ENCODE measurements at places on chromosomes 1 and 21. TPM values are rescaled to one million over a fixed set of nuclear protein-coding genes. Genes with fewer than 3 reads are reported as not detected.

SLC6A9 gene
- polyA plus RNA-seq, result 6.8 TPM

PPIE gene
- 69.6 TPM for polyA plus RNA-seq

TCP10L gene
- 2.0 TPM for polyA plus RNA-seq

DNAJC28 gene
- polyA plus RNA-seq, result 7.3 TPM

PADI3 gene
- 0.22 TPM for polyA plus RNA-seq

CLDN17 gene
- not detected for polyA plus RNA-seq

GBP6 gene
- polyA plus RNA-seq, result not detected

FAM72D gene
- 2.6 TPM for polyA plus RNA-seq

HTR1D gene
- polyA plus RNA-seq, result 0.21 TPM

KRTAP6-2 gene
- polyA plus RNA-seq, result not detected

CCDC17 gene
- 0.85 TPM for polyA plus RNA-seq

DNA sequence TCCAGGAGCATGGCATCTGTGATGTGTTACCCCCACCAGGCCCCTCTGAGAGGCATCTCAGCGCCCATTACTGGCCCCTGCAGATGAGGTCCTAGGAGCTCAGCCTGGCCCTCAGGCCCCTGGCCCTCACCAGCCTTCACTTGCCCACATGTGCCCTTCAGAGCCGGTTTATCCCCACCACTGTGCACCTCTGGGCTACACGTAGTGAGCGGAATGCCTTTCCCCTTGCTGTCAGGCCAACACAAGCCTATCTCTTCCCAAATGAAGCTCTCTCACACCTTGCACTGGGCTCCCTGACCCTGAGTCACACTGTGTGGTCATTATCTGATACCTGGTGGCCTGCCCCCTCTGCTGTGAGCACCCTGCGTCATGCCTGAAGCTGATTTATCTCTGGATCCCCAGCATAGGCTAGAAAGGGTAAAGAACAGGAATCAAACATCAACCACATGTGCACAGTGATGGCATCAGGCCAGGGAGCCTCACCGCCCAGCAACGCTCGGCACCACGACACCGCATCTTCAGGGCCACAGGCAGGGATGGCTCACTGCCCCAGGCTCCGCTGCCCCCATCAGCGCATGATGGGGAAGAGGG lies 49.1 kb downstream of the GLIS1 start:
- DNase-seq, result no peak

DNA sequence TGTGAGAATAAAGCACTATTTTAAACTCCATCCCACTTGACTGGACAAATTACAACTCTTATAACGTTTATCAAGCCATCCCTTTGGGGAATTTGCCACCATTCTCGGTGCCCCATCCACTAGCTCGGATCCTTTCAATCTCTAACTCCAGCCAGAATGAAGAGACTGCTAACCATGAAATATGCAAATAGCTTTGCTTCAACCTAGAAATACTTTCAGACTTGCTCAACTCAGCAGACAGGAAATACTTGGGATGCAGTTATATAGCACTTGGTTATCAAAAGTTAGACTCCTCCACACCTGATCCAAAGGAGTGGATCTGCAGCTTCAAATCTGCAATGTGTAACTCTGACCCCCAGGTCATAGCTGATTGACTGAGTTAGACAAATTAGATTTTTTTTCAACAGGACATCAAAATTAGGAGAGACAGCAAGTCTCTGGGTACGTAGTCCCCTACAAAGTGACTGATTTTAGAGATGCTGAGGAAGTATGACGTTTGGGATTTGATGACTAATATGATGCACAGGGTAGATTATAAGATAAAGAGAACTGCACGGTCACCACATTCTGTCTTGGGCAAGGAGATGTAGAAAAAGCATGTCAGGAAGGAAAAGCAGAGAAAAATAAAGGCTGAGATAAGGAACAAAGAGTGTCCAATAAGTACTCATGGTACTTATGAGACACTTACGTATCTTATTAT lies 496.0 kb downstream of the AGBL4 start:
- no peak for DNase-seq

- DNase-seq, result no peak
Observed at GRCh38 chr21:46454142-46454541, 4.5 kb upstream of the DIP2A start.

DNA sequence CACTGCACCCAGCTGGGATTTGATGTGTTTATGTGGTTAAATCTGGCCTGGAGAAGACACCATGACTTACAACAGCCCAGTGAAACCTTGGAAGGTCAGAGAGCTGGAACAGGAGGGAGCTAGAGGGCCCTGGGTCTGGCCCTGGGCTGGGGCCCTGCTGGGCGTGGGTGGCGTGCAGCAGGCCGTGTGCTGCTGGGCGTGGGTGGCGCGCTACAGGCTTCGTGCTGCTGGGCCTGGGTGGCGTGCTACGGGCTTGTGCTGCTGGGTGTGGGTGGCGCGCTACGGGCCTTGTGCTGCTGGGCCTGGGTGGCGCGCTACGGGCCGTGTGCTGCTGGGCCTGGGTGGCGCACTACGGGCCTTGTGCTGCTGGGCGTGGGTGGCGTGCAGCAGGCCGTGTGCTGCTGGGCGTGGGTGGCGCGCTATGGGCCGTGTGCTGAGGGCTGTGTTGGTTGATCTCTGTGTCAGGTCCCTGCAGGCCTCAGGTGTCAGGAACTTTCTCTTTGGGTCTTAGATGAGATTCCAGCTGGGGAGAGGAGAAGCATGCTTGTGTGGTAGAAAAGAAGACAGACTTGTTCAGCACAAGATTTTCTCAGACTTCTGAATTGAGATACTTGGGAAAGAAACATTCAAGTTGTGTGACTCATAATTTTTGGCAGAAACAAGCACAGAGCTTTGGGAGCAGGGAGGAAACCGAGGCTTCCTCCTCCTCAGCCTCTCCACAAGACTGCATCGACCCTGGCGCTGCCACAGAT lies 66.0 kb downstream of the COL18A1 start:
- no peak for DNase-seq

DNA sequence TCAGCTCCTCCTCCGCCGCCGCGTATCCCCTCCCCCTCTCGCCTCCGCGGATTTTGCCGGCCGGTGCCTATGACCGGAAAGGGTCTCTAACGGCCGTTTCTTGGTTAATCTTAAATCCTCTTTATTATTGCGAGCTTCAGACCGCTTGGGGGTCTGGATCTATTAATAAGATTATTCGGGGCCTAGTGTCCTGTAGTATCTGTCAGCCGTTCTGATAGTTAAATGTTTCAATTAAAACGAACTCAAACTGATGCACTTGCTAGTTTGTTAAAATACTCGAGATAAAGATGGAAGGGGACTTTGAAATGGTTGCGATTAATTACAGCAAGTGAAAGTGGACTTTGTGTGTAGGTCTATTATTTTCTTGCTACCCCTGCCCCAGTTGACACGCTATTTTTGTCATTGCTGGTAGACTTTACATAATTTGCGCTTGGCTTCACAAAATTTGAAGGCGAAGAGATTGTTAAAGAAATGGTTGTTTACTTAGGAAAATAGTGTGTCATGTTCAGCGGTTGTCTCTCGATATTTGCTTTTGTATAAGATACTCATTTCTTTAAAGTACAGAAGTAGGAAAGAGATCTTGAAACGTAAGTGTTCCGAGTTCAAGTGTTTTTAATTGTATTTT lies 779 bp downstream of the SON start:
- DNase-seq, result peak; percentile 49

DNA sequence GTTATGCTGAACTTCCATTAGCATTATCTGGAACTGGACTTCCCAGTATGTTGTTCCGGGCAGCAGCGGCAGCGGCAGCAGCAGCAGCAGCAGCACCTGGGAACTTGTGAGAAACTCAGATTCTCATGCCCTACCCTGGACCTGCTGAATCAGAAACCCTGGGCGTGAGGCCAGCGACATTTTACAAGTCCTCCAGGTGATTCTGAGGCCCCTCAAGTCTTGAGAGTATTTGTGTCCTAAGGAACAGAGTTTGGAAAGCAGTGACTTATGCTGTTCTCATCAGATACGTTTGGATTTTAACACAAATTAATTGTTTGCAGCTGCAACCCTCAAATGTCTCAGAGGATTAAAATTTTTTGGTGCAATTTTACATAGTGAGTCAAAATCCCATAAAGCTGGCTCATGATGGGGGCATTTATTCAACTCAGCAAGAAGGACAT lies 157.2 kb upstream of the KAZN start:
- no peak for DNase-seq

DNA sequence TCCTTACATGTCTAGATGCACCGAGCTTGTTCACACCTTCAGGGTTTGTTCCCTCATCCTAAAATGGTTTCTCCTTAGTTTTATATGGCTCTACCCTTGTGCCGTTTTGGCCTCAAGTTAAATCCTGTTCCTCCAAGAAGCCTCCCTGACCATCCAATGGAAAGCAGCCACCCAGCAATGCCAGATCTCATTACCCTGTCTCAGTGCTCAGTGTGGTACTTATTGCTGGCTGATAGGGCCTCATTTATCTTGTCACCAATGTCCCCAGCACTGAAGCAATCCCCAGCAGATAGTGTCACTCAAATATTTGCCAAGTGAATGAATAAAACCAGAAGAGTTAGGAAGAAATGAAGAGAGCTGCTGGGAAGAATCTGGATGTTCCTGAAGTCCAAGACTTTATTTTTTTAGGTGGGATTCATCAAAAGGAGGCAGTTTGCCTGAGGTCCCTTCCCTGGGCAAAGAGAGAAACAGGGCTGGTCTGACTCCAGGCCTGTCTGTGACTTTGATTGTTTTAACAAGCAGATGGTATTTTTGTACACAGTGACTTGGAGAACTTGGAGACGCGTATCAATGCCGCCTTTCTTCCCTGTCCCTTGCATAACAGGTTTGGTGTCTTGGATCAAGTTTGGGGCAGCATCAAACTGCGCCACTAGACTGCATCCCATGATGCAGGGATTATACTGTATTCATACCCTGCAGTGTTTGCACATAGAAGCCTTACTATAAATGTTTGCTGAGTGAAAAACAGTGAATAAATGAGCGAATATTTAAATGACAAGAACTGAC lies 221.2 kb downstream of the DISC1 start:
- DNase-seq, result no peak

GRCh38 chr1:113587475-113587874 lies 171.8 kb downstream of the PHTF1 start:
- no peak for DNase-seq

DNA sequence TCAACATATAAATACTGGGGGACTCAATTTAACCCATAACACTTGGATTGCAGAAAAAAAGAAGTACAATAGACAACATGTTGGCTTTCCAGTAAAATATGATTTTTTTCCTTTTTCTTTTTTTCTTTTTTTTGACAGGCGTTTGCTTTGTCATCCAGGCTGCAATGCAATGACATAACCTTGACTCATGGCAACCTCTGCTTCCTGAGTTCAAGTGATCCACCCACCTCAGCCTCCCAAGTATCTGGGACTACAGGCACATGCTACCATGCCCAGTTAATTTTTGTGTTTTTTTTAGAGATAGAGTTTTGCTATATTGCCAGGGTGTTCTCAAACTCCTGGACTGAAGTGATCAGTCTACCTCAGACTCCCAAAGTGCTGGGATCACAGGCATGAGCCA lies 1512.0 kb upstream of the PRMT6 start:
- DNase-seq, result no peak

GRCh38 chr1:206001476-206001888 lies 1.7 kb downstream of the RAB7B start:
- DNase-seq, result no peak

GRCh38 chr1:207217778-207218511 lies 103.5 kb upstream of the CD55 start:
- DNase-seq, result no peak

DNA sequence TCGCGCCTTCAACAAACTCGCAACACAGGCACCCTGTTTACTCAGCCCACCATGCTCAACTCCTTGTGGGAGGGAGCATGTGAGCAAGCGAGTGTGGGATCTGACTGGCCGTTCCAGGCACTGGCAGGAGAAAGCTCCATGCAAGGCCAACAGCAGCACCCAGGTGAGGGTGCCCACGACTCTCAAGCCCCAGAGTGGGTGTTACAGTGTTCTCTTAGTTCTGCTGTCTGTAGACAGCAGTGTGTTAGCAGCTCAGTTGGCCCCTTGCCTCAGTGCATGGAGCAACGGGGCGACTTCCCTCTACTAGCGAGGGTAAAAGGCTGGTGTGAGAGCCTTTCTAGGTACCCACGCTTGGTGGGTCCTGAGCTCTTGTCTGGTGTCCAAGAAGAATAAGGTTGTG lies 114.6 kb downstream of the PIGK start:
- DNase-seq, result no peak

DNA sequence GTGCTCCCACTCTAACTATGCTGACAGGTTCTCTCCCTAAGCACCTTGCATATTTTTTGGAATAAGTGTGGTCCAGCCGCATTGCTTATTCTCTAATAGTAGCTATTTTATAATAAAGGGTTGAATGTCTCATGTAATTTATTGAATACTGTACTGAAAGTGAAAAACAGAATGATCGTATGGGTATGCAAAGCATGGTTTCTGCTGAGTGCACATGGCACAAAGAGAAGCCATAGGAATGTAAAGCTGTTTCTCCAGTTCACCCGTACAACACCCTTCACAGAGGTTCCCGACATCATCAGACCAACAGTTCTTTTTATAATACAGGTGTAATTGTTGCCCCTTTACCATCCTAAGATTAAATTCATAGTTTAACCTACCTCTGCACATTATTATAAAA lies 8.9 kb upstream of the HAO2 start:
- no peak for DNase-seq

GRCh38 chr1:218353656-218354055 lies 8.5 kb downstream of the TGFB2 start:
- no peak for DNase-seq

GRCh38 chr1:80893115-80893514 lies 907.6 kb upstream of the ADGRL2 start:
- DNase-seq, result no peak

GRCh38 chr21:44028287-44028659 lies 16.2 kb downstream of the TRAPPC10 start:
- no peak for DNase-seq

DNA sequence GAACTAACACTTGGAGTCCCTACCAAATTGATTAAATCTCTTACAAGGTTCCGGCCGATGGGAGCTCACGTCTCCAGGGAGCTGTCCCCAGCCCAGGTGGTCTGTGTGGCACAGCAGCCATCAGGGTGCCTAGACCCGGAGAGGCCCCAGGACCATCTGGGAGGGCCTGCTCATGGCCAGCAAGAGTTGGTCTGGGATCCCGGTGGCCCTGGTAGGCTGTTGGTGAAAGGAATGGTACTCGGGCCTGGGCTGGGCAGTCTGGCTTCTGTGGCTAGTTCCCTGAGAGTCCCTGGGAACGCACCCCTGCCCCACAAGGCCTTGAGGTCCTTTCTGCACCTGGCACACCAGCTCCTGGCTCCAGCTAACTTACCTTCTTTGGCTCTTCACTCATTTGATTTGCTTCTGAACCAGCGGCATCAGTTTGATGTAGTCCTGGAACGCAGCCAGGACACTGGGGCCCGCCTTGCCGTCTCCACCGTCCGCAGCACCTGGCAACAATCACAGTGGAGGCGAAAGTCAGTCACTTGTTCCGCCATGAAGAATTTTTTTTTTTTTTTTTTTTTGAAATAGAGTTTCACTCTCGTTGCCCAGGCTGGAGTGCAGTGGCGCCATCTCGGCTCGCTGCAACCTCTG lies 62.5 kb downstream of the SCCPDH start:
- no peak for DNase-seq

GRCh38 chr1:112938210-112938609 lies 17.8 kb downstream of the SLC16A1 start:
- no peak for DNase-seq

GRCh38 chr1:100320311-100321099 lies 31.8 kb upstream of the CDC14A start:
- DNase-seq, result no peak

All from right renal pelvis (tissue), 4 donors.